HEK293T (cell line): ENCODE measurements at places on chromosomes 13 and 19.

DNA sequence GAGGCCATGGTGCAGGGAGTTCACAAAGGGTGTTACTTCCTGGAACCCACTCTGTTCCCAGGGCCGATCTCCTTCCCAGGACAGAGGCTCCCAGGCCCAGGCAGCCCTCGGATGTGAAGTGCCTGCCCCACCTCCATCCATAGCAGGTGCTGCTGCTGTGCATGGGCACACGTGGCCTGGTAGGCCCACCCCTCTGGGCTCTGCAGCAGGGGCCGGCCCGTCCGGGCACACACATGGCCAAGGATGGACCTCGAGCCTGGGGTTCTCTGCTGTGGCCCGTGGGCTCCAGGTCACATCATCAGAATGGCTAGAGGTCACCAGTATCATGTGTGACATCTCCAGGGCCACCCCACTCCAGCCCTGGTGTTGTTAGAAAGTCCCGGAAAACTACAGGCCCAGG, 71.8 kb downstream of the GADD45B start:
- no peak for DNase-seq

DNA sequence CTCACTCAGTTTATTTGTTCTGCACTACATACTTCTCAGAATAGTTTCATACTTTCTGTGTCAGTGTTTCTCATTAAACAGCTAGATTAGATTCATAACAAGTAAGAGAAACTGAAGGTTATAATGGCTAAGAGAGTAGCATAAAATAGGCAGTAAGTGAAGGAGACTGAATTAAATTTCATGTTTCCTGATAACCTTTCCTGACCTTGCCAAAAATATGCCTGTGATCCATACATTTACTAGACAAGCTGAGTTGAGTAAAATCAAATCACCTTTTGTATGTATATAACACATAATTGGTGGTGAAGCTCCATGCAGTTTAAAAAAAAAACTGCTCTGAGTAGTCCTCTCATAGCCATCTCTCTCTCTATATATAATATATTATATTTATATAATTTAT, 545.3 kb upstream of the PCDH20 start:
- no peak for DNase-seq

DNA sequence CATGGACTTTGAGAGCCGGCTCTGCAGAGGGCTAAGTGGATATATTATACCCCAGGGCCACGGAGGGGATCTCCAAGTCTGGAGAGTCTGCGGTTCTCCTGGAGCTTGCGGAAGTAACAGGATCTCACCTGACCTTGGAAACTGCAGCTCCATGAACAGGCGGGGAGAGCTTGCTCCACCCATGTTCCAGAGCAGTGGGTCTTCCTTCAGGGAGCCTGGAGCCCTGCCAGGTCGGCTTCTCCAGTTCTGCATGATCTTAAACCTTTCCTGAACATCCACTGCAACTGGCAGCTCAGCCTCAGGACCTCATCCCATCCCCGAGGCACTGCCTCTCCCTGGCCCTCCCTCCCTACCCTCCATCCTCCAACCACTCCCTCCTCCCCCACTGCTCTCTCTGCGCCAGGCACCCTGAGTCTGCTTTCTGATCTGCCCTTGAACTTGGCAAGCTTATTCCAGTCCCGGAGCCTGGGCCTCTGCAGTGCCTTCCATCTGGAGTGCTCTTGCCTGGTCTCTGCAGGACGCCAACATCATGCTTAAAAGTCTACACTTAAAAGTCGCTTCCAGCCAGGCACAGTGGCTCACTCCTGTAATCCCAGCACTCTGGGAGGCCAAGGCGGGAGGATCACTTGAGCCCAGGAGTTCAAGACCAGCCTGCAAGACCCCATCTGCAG, 13.2 kb downstream of the ATCAY start:
- no peak for DNase-seq

GRCh38 chr19:55373306-55373992, 3.2 kb upstream of the TMEM190 start:
- no peak for DNase-seq

GRCh38 chr13:79812070-79812850, 331.3 kb downstream of the NDFIP2 start:
- no peak for DNase-seq

- no peak for DNase-seq
These were observed 73.9 kb upstream of the GPR183 start for GRCh38 chr13:99380921-99381645.

GRCh38 chr13:43223216-43223615, 199.8 kb downstream of the DNAJC15 start:
- no peak for DNase-seq

- no peak for DNase-seq
These were observed 51.4 kb upstream of the SGCG start for GRCh38 chr13:23129331-23129730.

GRCh38 chr13:99260216-99260615, 2.0 kb upstream of the GPR18 start:
- no peak for DNase-seq

DNA sequence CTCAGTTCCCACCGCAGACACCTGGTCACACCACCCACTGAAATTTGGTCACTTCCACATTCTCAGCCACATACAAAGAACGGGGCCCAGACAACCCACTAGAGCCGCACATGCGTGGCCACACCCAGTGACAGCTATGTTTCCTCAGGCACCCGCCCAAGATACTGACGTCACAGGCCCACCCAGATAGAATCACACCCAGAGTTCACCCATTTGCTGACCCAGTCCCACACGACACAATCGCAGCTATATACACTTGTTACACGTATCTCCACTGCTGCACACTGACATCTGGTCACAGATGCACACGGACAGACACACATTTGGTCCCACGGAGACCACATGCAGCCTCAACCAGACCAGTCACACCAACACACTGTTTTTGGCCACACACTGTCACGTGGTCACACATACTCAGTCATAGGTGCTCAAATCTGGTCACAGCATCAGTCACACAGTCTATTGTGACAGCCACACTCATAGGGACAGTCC, 2.9 kb downstream of the NUMBL start:
- no peak for DNase-seq

- no peak for DNase-seq
These were observed 209.6 kb downstream of the VWA8 start for GRCh38 chr13:41751277-41751676.

GRCh38 chr13:20219577-20219976, 12.5 kb downstream of the GJB6 start:
- no peak for DNase-seq

- DNase-seq, result peak; percentile 77
These were observed 28.5 kb upstream of the NPAS1 start for GRCh38 chr19:46990991-46991676.

- no peak for DNase-seq
These were observed 203.4 kb upstream of the MIR17HG start for GRCh38 chr13:91144054-91144453.

- DNase-seq, result no peak
These were observed 18.6 kb upstream of the COG3 start for GRCh38 chr13:45446181-45446580.

DNA sequence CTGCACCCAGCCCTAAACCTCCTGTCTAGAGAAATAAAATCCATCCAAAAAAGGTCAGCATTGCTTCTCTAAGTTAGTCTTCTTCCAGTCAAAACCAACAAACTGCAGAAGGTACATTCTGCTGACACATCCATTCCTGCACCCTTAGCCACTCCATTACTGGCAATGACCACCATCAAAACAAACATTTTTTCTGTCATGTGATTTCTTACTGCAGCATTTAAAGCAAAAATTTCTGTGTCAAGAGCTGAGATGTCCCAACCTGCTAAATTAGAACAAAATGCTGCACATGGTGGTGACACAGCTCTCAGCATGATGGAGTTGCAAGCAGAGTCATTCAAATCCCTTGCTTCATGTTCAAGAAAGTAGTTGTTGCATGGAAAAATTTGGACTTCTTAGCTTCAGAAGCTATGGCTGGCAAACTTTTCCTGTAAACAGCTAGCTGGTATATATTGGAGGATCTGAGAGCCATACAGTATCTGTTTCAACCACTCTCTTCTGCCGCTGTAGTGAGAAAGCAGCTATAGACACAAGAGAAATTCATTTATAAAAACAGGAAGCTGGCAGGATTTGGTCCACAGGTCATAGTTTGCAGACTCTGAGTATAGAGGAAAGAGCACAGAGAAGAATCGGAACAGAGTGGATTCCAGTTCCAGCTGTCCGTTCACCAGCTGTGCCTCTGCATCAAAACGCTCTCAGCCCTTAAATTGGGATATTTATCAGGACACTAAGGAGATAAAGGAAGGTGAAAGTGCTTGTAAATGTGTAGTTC, 17.4 kb downstream of the RUBCNL start:
- no peak for DNase-seq

GRCh38 chr13:33257841-33258807, 27.4 kb downstream of the STARD13 start:
- no peak for DNase-seq

GRCh38 chr13:44667943-44668342, 91.8 kb upstream of the TSC22D1 start:
- DNase-seq, result no peak

DNA sequence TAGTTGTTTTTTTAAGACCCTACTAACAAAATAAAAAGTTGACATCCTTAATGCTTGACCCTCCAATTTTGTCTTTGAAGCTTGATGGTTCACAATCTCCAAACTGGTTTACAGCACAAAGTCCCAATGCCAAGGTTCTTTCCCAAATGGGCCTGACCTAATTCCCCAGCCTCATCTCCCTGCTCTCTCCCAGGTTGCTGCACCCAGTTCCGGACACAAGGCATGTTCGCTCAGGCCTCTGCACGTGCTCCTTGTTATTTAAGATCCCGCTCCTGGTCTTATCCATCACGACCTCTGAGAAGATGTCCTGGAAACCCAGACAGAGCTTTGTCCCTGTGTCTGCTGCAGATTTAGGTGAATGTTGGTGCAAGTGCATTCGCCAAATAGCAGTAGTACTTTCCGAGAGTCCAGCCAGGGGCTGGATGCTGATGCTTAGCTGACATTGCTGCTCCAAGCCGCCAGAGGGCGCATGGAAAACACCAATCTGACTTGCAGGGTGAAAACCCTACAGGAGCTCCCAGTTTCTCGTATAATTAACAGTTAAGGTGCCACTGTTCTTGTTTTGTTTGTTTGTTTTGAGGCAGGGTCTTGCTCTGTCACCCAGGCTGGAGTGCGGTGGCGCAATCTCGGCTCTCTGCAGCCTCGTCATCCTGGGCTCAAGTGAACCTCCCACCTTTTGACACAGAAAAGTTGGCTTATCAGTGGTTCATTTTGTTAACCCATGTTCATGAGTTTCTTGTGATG, 18.5 kb downstream of the LYPD3 start:
- peak; percentile 80 for DNase-seq

DNA sequence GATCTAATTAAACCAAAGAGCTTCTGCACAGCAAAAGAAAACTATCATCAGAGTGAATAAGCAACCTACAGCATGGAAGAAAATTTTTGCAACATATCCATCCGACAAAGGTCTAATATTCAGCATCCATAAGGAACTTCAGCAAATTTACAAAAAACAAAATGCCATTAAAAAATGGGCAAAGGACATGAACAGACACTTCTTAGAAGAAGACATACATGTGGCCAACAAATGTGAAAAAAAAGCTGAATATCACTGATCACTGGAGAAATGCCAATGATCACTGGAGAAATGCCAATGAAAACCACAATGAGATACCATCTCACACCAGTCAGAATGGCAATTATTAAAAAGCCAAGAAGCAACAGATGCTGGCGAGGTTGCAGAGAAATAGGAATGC, 32.5 kb downstream of the ZNF582 start:
- DNase-seq, result no peak

GRCh38 chr13:108323031-108323430, 53.5 kb downstream of the TNFSF13B start:
- no peak for DNase-seq

GRCh38 chr19:51810223-51810622, 15.3 kb downstream of the FPR3 start:
- no peak for DNase-seq

DNA sequence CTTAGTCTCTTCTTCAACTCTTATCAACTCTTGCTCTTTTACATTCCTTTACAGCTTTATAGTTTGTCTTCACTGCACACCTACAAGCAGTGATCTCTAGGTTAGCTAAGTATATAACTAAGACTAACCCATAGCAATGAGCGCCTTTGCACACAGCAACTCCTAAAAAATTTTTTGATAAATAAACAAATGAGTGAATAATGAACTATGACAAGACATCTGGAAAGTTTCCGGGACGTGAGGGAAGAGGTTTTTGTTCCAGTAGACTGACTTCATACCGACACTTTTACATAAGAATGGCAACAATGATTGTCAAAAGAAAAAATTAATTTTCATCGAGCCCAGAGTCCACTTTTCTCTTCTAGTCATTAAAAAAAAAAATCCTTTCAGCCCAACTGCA, 98.3 kb downstream of the ELF1 start:
- no peak for DNase-seq

DNA sequence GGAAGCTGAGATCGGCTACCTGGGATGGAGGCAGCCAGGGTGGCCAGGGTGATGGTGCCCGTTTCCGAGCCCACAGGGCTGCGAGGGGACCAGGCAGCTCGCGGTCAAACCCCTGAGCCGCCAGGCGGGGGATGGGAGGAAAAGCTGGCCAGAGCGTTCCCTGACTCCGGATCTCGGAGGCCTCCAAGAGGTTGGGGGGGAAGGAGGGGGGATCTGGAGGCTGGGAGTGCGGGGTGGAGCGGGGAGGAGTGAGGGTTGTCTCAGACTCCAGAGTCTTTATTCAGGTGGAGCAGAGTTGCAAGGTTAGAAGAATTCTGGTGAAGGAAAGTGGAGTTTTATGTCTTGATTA, 1.1 kb downstream of the CACNG7 start:
- DNase-seq, result no peak

GRCh38 chr19:23762884-23763711, 4.4 kb upstream of the ZNF681 start:
- no peak for DNase-seq

DNA sequence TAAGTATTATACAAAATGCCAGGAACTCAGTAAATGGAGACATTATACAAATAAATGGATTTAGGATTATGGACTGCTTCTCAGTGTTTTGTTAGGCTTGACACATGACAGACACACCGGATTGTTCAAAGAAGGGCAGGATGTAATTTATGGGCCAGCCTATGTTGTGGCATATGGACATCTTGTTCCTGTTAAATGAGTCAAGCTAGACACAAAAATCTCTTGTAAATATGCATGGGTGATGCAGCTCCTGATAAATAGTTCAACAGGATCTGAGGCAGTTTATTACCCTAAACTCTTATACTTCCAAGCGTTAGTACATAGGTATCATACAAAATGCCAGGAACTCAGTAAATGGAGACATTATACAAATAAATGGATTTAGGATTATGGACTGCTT, 502.3 kb downstream of the TBC1D4 start:
- no peak for DNase-seq

GRCh38 chr13:99381766-99382165, 74.6 kb upstream of the GPR183 start:
- DNase-seq, result no peak

- no peak for DNase-seq
These were observed 78.7 kb upstream of the GPR183 start for GRCh38 chr13:99385940-99386339.

GRCh38 chr13:44756276-44756810, 180.2 kb upstream of the TSC22D1 start:
- DNase-seq, result no peak
